Hepatocyte (in vitro differentiated cells): ENCODE measurements at places on chromosomes 12 and 14. TPM values are rescaled to one million over a fixed set of nuclear protein-coding genes. Genes with fewer than 3 reads are reported as not detected.

Gene SLC8A3
- 0.42 and 1.0 TPM in 2 replicates for polyA plus RNA-seq

Gene C12orf60
- 0.17 and 2.0 TPM in 2 replicates for polyA plus RNA-seq

Gene STYK1
- polyA plus RNA-seq, result 0.09 and 0.58 TPM in 2 replicates

- DNase-seq, result no peak
Measured at GRCh38 chr12:16352481-16352880, 5.0 kb downstream of the MGST1 start.

DNA sequence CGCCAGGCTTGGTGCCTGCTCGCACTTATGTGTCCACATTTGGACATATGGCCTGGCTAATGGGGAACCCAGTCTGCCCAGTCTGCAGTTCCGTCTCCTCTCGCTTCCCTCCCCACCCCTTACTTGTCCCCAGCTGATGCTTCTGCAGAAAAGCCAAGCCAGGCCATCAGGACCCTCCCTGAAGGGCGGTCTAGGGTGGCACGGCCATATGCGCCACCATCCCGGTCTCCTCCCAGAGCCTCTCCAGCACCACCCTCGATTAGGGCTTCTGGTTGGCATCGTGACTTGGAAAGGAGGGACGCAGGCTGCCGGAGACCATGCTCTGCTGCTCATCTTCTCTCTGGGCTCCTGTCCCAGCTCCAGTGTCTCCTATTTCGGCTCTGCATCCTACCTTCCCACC is 54.6 kb downstream of the CALM1 start:
- no peak for DNase-seq

DNA sequence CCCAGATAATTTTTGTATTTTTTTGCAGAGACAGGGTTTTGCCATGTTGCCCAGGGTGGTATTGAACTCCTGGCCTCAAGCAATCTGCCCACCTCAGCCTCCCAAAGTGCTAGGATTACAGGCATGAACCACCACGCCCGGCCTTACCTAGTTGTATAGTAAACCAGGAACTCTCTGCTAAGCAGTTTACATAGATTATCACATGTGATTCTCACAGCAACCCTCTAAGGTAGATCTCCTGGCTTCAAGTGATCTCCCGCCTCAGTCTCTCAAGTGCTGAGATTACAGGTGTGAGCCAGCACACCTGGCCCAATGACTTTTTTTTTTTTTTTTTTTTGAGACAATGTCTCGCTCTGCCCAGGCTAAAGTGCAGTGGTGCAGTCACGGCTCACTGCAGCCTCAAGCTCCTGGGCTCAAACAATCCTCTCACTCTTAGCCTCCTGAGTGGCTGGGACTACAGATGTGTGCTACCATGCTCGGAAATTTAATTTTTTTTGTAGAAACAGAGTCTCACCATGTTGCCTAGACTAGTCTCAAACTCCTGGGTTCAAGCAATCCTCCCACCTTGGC is 26.0 kb upstream of the ATP2A2 start:
- no peak for DNase-seq

- no peak for DNase-seq
Measured at GRCh38 chr14:92663049-92663448, 85.4 kb downstream of the LGMN start.

DNA sequence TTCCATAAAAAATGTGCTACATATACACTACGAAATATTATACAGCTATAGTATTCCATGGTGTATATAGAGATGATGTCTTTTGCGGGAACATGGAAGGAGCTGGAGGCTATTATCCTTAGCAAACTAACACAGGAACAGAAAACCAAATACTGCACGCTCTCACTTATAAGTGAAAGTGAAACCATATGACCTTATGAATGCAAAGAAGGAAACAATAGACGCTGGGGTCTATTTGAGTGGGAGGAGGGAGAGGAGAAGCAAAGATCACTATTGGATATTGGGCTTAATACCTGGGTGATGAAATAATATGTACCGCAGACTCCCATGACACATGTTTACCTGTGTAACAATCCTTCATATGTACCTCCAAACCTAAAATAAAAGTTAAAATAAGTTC is 142.8 kb downstream of the LRFN5 start:
- no peak for DNase-seq

DNA sequence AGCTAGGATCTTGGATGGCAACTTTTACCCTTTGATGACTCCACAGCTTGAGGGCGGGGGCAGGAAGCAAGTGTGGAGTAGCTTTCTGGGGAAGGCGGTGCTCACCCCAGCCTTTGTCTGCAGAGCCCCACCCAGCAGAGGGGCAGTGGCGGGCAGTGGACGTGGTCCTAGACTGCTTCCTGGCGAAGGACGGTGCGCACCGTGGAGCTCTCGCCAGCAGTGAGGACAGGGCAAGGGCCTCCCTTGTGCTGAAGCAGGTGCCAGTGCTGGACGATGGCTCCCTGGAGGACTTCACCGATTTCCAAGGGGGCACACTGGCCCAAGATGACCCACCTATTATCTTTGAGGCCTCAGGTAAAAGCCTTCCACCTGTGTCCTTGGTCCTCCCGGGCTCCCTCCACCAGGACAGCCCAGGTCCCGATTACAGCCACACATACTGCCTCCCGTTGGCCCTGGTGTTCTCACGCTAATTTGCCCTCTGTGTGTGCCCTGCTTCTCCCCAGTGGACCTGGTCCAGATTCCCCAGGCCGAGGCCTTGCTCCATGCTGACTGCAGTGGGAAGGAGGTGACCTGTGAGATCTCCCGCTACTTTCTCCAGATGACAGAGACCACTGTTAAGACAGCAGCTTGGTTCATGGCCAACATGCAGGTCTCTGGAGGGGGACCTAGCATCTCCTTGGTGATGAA is 1.2 kb downstream of the TAPBPL start:
- DNase-seq, result no peak

DNA sequence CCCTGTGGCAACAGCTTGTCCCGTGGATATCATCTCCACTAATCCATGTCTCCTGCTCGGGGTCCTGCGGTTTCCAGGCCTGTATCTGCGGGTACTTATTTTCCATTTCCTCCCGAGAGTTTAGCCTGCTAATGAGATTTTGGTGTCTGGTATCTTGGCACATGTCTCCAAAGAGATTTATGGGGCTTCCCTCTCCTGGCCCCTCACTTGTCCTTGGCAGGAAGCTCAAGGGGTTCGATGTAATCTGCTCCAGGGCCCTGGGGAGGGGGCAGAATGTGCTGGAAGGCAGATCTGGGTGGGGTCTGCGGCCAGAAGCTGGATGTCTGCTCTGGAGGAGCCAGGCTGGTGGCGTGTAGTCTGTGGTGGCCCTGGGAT is 85.7 kb downstream of the KIF26A start:
- peak; percentile 51 for DNase-seq
